ENCODE measurements at places on chromosomes 13 and 19.

DNA sequence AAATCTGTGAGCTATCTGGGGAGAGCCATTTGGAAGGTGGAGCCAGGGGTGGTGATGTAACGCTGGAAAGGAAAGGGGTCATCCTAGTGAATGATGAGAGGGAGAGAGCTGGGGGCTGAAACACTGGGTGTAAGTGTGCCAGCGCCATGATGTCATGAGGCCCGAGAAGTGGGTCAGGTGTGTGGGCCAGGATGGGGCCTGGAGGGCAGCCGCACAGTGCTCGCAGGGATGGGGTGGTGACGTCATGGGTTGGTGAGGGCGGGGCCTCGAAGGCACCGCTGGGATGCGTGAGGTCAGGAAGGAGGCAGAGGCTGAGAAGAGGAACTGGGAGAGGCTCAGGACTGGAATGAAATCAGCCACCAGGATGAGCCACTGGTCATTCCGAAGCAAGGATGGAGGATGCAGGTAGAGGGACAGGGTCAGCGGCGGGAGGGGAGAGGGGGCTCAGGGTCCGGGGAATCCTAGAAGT, 4.4 kb downstream of the CCDC61 start:
- no peak for DNase-seq

DNA sequence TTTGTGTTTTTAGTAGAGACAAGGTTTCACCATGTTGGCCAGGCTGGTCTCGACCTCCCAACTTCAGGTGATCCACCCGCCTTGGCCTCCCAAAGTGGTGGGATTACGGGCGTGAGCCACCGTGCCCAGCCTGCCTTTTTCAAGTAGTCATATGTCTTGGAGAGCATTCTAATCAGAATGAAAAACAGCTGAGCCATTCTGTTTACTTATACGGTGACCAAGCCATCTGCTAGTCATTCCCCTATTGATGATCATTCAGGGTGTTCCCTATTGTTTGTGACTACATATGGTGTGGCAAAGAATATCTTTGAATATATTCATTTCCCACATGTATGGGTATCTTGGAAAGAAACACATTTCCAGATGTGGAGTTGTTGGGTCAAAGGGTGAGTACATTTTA, 17.2 kb downstream of the BLOC1S3 start:
- no peak for DNase-seq

GRCh38 chr13:21615427-21615826, 11.5 kb upstream of the MICU2 start:
- DNase-seq: no peak

DNA sequence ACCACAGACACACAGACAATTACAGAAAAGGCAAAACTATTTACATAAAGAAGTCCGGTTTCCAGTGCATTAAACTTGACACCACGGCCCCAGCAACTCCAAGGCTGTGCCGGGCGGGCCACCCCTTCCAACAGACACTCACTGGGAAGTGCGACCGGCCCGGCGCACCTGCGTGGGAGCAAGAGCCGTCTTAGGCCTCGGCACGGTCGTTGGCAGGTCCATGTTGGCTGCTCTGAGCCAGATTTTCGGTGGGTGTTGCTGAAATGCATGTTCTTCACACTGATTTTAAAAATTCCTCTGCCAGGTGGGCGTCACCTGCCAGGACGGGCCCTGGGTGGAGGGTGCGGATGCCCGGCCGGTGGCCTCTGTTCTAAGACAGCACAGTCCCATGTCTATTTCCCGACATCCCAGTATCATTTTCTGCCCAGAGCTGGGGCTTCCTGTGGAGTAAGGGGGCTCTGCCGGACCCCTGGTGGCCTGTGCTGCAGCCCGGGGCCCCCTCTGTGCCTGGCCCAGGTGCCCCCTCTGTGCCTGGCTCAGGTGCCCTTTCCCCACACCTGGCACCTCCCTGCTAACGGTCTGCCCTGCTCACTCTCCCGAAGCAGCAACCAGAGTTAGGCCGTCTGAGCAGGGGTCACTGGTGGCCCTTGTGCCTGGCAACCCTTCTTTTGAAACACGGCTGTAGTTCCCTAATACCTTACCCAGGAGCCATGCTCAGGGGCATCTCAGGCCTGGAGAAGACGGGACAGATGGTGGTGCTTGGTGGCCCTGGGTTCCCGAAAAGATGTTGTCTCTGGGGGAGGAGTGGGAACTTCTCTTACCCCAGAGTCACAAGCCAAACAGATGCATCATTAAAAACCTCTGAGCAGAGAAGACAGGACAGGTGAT, 9.2 kb downstream of the TMEM255B start:
- no peak for DNase-seq

DNA sequence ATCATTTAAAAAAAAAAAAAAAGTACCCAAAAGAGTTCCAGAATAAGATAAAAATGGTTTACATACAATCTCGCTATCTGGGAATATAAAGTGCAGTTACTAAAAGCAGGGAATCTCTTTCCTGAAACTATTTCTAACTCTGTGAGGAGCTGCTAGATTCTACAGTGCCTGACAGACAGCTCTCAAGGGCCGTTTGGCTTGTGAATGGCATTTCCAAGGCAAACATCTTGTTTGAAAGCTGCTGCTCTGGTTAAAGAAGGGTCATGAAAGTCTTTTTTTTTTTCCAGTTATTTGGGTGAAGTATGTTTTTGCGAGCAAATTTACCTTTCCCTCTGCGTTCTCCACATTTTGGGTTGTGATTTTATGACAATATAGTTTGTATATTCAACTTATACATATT, 29.0 kb upstream of the CEACAM21 start:
- DNase-seq: no peak

- no peak for DNase-seq
Measured at GRCh38 chr19:47487551-47488515, 3.8 kb upstream of the KPTN start.

DNA sequence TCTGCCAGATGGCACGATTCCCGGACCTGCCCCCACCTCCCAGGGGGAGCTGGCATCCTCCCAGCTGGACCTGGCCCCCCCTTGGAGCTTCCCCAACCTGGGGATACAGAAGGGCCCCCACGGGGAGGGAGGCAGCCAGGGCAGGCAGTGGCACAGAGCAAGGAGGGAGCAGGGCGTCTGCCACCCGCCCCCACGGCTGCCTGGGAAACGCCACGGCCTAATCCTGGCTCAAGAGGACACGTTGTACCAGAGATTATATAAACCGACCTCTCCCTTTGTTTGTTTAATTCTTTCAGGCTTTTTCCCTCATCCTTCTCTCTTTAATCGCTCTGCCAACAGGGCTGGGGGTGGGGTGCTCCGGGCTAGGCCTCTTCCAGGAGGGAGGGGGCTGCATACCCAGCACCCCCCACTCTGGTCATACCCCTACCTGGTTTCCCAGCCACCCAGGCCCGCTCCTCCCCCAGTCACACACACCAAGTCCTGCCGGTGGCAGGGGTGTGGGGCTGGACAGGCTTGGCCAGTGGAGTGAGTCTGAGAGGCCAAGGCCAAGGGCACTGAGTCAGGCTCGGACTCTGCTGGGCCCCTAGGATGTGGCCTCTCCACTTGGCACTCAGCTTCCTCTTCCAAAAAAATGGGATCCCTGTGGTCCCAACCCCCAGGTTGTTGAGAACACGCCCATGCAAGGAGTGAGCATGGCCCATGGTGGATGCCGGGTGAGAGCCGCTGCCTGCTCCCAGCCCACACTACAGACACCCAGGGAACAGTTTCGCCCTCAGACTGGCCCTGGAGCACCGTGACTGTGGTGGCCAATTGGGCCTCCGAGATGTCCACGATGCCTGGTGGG, 29.5 kb upstream of the NFIC start:
- no peak for DNase-seq

DNA sequence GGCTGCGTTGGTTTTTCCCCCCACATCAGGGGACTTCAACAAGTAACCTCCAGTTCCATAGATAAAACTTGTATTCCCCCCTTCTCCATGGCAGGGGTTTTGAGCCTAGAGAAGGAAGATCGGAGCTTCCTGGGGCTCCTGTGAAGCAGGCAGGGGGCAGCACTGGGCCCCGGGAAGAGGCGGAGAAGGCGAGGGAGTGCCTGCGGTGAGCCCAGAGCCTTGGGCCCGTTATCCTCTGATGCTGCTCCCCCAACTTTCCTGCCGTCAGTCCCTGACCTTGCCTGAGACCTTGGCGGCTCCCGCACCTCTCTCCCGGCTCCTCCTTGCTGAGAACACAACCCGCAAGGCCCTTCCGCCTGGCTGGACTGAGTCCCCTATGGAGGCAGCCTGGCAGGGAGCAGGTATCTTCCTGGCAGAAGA, 2.5 kb downstream of the LIPE start:
- no peak for DNase-seq

DNA sequence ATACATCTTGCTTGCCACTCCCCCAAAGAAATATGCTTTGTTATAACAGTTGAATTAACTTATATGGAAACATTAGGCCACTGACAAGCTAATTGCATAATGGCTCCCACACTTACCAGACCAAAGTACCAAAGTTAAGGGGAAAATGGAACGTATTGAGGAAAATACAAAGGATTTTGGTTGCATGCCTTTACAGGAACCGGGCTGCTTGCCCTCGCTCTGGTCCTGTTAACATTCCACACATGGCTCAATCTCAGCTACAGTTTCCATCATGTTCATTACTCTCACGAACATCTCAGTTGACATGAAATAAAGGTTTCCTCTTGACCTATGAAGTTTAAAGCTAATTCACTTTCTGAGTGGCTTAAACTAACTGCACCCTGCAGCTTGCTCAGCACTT, 220.7 kb upstream of the RXFP2 start:
- DNase-seq: no peak

DNA sequence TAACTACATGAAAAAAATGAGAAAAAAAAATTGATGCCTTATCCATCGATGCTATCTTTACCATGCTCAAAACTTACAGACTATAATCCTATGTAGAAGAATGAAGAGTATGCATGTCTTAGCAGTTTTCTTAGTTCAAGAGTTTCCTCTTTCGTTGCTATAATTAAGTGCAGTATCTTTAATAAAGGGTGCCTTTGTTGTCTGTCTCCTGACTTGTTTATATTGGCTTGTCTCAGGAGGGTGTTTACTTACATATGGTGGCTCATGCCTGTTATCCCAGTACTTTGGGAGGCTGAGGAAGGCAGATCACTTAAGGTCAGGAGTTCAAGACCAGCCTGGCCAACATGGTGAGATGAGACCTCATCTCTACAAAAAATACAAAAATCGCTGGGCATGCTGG, 44.3 kb downstream of the MTMR6 start:
- no peak for DNase-seq

- no peak for DNase-seq
Measured at GRCh38 chr13:49958321-49958720, 22.2 kb upstream of the SPRYD7 start.

GRCh38 chr19:3057275-3057714, 5.0 kb downstream of the TLE5 start:
- no peak for DNase-seq

- no peak for DNase-seq
Measured at GRCh38 chr13:48094404-48094780, 512 bp downstream of the MED4 start.

GRCh38 chr19:49938662-49939061, 9.4 kb upstream of the NUP62 start:
- no peak for DNase-seq

GRCh38 chr19:43806848-43807247, 4.6 kb upstream of the LYPD5 start:
- no peak for DNase-seq

DNA sequence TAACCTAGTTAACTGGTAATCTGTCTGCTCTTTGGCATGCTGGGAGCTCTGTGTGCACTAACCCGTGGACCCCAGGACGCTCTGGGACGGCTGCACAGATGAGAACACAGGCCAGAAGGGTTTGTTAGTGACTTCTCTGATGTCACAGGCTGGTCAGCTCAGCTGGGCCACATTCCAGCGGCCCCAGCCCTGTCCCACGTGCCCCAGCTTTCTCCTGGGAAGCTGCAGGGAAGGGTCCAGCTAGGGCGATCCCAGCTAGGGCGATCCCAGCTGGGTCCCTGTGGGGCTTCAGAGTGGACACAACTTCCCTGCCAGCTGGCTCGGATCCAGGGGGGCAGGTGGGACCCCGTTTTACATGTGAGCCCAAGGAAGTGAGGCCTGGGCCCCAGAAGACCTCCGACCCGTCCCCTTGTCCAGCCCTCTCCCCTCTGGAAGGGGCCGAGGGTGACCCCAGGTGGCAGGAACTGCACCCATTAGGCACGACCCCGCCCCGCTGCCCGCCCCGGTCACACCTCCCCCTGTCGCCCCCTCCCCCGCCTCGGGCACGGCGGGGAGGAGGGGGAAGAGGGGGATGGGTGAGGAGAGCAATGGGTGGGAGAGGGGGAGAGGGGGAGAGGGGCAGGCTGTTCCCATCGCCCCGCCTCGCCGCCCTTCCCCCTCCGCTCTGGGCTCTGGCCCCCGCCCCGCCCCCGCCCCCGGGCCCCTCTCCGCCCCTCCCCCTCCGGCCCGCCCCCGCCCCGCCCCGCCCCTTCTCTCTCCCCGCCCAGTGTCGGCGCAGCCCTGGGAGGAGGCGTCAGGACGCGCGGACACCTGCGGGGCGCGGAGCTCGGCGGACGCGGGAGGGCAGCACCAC, 75.2 kb upstream of the MCF2L start:
- peak; percentile 83 for DNase-seq

DNA sequence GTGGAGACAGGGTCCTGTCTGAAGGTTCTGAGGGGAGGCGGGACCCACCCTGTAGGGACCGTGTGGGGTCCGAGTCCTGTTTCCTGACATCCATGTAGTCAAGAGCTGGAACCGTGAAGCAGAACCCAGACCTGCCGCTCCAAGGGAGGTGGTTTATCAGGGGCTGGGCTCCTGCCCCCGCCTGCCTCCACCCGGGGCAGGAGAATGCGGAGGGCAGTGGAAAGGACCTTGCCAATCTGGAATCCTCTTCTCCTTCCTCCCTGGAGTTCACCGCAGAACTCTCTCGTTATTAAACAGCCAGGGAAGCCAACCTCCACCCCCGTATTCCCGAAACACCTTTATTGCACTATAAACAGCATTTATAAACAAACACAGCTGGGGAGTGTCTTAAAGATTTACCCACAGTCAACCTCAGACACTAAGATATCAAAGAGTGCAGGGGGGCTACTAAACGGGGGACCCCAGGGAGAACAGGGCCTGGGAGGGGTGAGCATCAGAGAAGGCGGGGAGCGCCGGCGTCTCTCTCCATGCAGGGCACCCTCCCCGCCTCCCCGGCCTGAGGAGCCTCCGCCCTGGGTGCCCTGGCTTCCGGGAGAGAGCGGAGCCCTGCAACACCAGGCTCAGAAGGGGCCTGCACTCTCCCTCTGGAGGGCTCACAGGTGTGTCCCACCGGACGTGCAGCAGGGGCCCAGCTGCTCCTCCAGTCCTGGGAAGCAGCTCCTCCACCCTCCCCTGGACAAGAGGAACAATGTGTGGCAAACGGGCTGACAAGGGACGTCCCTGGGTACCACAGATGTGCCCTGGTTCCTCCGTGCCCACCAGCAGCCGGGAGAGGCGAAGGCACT, 3.6 kb downstream of the C2CD4C start:
- no peak for DNase-seq

DNA sequence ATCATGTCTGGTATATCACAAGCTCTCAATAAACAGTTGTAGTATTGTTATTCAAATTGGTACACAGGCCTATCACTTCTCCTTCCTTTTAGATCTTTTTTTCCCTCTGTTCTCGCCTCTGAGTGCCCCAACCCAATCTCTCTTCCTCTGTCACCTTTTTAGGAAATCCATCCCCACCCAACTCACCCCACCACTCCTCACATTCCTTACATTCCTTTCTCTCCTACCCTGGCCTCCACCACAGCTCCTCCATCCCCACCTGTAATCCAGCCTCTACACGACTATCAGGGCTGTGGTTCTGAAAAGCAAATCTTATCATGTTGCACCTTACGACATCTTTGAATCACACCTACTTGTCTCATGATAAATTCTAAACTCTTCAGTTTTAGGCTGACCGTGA, 545.4 kb upstream of the GPC6 start:
- DNase-seq: no peak
